Uterine smooth muscle cell (primary cell): ENCODE measurements at places on chromosomes 2 and 18. TPM values are rescaled to one million over a fixed set of nuclear protein-coding genes. Genes with fewer than 3 reads are reported as not detected.

Gene NMUR1
- total RNA-seq, result under 0.01 TPM in 1 of 2 replicates, not detected in the other

Gene IL1F10
- total RNA-seq, result not detected in 2 replicates

Gene MBOAT2
- 76.0 and 89.6 TPM in 2 replicates for total RNA-seq

Gene TRAPPC8
- 54.8 and 57.7 TPM in 2 replicates for total RNA-seq

Gene FAM124B
- total RNA-seq, result 0.12 and 0.22 TPM in 2 replicates

Gene CFAP65
- not detected in 2 replicates for total RNA-seq

Gene ATOH8
- total RNA-seq, result 4.5 and 5.1 TPM in 2 replicates

Gene C1D
- total RNA-seq, result 18.3 and 22.9 TPM in 2 replicates

Gene TUBA3E
- not detected in 2 replicates for total RNA-seq

Gene FHOD3
- total RNA-seq, result 16.3 and 19.7 TPM in 2 replicates

Gene BMP10
- total RNA-seq, result not detected in 2 replicates

Gene ERCC3
- total RNA-seq, result 53.6 and 63.7 TPM in 2 replicates

Gene VWA3B
- total RNA-seq, result not detected in 2 replicates

Gene ALPI
- not detected in 2 replicates for total RNA-seq

Gene PPP1CB
- 260 and 278 TPM in 2 replicates for total RNA-seq

Gene REG3G
- total RNA-seq, result not detected in 2 replicates

Gene CGREF1
- 1.4 and 6.2 TPM in 2 replicates for total RNA-seq

Gene MC5R
- not detected in 2 replicates for total RNA-seq

Gene ASXL2
- total RNA-seq, result 6.9 and 7.2 TPM in 2 replicates

Gene ST8SIA3
- not detected in 2 replicates for total RNA-seq

Gene DCDC2C
- total RNA-seq, result 0.37 TPM in 1 of 2 replicates, not detected in the other

Gene LBX2
- total RNA-seq, result 1.4 and 2.0 TPM in 2 replicates

Gene UGT1A7
- not detected in 2 replicates for total RNA-seq

Gene DSG3
- total RNA-seq, result under 0.01 and 0.12 TPM in 2 replicates

Gene FBLN7
- total RNA-seq, result 1.1 and 2.4 TPM in 2 replicates

Gene NEB
- total RNA-seq, result 0.12 and 0.22 TPM in 2 replicates

Gene DAW1
- total RNA-seq, result not detected in 2 replicates

Gene DLX2
- total RNA-seq, result under 0.01 TPM in 1 of 2 replicates, not detected in the other

Gene SOCS6
- 51.1 and 57.6 TPM in 2 replicates for total RNA-seq

Gene ERBB4
- total RNA-seq, result under 0.01 and 0.11 TPM in 2 replicates

Gene AP1S3
- total RNA-seq, result 6.0 and 10.2 TPM in 2 replicates

Gene TBR1
- total RNA-seq, result not detected in 2 replicates

Gene ADAM23
- 9.9 and 10.5 TPM in 2 replicates for total RNA-seq

Gene GPBAR1
- total RNA-seq, result 0.12 TPM in 1 of 2 replicates, not detected in the other

Gene AQP12B
- total RNA-seq, result not detected in 2 replicates

Gene MPP4
- total RNA-seq, result 2.0 and 4.0 TPM in 2 replicates

Gene MYOM1
- total RNA-seq, result 0.22 and 0.62 TPM in 2 replicates

Gene KIF5C
- 0.66 and 0.87 TPM in 2 replicates for total RNA-seq

Gene ABCG5
- total RNA-seq, result not detected in 2 replicates

Gene UGT1A1
- not detected in 2 replicates for total RNA-seq

Gene ASB18
- total RNA-seq, result not detected in 2 replicates

Gene IL36G
- not detected in 2 replicates for total RNA-seq

Gene POTEE
- total RNA-seq, result under 0.01 and 0.11 TPM in 2 replicates

Gene GEN1
- 8.1 and 29.0 TPM in 2 replicates for total RNA-seq

Gene SCN9A
- total RNA-seq, result 24.0 and 43.0 TPM in 2 replicates

Gene FBXO36
- total RNA-seq, result 1.9 and 4.5 TPM in 2 replicates

Gene RNF144A
- total RNA-seq, result 12.0 TPM in 2 replicates

Gene INHA
- 0.11 and 0.50 TPM in 2 replicates for total RNA-seq
